ENCODE measurements at places on chromosomes 4 and X. TPM values are rescaled to one million over a fixed set of nuclear protein-coding genes. Genes with fewer than 3 reads are reported as not detected.
A peak's percentile ranks its signal among the peaks of the same experiment; 100 is the strongest.

DNA sequence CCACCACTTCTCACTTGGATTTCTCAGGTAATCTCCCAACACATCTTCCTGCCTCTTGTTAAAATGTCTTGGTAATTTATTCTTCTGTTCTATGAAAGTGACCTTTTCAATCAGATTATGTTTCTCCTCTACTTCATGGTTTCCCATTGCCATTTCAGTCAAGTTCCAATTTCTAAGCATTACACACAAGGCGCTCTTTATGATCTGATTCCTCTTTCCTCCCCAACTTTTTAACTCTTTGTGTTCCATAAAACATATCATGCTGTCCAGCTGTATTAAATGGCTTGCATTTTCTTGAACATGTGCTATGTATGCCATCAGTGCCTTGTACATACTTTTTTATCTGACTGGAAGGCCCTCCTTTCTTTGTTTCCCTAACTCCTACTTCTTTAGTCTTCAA is 13.1 kb upstream of the ART3 start:
- DNase-seq = no peak

DNA sequence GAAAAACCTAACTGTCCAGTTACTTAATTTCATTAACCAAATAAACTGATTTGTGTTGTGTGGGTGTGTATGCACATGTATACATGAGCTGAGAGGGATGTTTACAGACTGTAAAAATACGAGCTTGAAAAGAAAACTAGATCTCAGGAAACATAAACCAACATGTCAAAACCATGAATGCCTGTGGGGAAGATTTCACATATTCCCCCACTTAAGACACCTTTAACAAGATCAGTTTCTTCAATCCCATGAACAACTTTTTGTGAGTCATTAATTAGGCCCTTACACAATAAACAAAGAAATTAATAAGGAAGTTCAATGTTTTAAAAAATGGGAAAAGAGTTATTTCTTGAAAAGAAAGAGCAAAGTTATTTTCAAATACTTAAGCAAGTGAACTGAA is 170.8 kb downstream of the ZNF674 start:
- DNase-seq = no peak

ARR3 gene
- not detected for total RNA-seq

FGFR3 gene
- total RNA-seq = 2.5 TPM

- peak; percentile 94 for DNase-seq
Observed at GRCh38 chr4:24657768-24658617, 73.6 kb upstream of the DHX15 start.

DNA sequence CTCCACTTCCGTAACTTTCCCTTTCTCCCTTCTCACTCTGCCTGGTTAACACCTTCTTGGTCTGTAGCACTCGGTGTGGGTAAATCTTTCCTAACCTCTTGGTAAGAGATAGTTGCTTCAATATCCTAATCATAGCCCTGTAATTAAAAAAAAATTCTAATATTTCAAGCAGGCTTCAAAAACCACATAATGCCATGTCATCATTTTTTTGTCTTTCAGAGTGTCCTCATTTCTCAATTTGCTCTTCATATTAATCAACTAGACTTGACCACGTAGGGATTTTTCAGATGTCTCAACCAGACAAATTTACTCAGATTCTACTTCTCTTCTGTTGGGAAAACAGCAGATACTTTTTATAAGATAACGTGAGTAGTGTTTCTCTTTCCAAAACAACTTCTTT is 91.0 kb downstream of the FREM3 start:
- DNase-seq = no peak

- DNase-seq = no peak
Observed at GRCh38 chr4:82373486-82373815, 340 bp downstream of the HNRNPD start.

- no peak for DNase-seq
Observed at GRCh38 chr4:13893211-13893610, 265.7 kb upstream of the BOD1L1 start.

DNA sequence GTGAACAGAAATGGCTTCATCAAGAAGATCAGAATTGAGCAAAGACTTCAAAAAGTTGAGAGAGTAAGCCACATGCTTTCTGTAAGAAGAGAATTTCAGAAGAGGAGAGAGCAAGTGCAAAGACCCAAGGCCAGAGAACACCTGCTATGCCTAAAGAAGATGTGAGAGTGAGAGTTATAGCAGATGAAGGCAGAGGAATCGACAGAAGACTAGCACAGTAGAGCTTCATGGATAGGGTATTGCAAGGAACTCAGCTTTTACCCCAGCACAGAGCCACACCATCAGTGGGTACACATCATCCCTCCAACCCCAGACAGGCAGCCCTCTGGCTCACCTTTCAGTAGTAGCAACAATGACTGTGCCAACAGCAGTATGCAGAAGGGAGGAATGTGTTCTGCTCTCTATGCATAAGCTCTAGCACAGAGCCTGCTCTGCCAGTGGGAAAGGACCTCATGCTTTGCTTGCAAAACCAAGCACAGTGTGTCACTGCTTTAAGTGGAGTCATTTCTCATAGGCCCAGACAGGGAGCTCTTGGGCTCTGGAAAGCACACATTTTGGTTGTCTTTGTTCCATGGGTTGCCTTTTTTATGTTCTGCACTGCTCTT is 318.6 kb downstream of the NAF1 start:
- DNase-seq = no peak
